T-helper 1 cell treated with Interleukin-12 subunit alpha and Interleukin-12 subunit beta and Interleukin-4 antibody, amounts not matched to agents 30 ng/mL and 1 ng/mL, for 36 hours (primary cell): ENCODE measurements at places on chromosomes 16 and 17. TPM values are rescaled to one million over a fixed set of nuclear protein-coding genes. Genes with fewer than 3 reads are reported as not detected.

The ANKFN1 gene
- not detected in 2 replicates for total RNA-seq

The TEN1 gene
- 16.6 and 16.9 TPM in 2 replicates for total RNA-seq

The OR1D2 gene
- total RNA-seq, result not detected in 2 replicates

The CFDP1 gene
- total RNA-seq, result 31.0 and 31.8 TPM in 2 replicates

The NATD1 gene
- 3.2 and 3.8 TPM in 2 replicates for total RNA-seq

The HS3ST3A1 gene
- total RNA-seq, result 11.3 and 11.8 TPM in 2 replicates

The CES5A gene
- 0.12 TPM in 1 of 2 replicates, not detected in the other for total RNA-seq

The NPIPA5 gene
- total RNA-seq, result 15.7 and 17.2 TPM in 2 replicates

The TOP2A gene
- total RNA-seq, result 269 and 270 TPM in 2 replicates

The GAS2L2 gene
- total RNA-seq, result not detected in 2 replicates

The ITGAL gene
- total RNA-seq, result 660 and 669 TPM in 2 replicates

The APOBR gene
- 12.7 and 13.0 TPM in 2 replicates for total RNA-seq

The NPIPA7 gene
- 5.1 and 8.3 TPM in 2 replicates for total RNA-seq

The SRCIN1 gene
- total RNA-seq, result 0.42 TPM in 1 of 2 replicates, not detected in the other
